ENCODE measurements at places on chromosomes 12 and 14.

DNA sequence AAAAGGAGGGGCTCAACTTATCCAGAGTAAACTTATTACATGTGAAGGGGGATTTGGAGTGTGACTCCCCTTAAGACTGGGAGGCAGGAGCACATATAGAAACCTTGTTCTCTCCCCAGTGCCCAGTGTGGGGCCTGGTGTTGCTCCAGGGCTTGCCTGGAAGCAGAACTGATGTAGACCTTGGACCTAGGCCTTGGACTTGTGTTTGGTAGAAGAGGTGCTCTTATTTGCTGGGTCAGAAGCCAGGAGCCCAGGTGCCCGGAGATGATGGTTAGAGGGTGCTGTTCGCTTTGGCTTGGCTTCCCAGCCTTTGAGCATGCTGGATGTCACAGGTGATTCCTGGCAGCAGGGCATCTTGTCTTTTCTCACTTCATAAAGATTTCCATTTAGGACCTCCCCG, 110.4 kb downstream of the SMOC1 start:
- DNase-seq = no peak

- no peak for DNase-seq
Observed at GRCh38 chr14:69490219-69490918, 5.8 kb downstream of the PLEKHD1 start.

DNA sequence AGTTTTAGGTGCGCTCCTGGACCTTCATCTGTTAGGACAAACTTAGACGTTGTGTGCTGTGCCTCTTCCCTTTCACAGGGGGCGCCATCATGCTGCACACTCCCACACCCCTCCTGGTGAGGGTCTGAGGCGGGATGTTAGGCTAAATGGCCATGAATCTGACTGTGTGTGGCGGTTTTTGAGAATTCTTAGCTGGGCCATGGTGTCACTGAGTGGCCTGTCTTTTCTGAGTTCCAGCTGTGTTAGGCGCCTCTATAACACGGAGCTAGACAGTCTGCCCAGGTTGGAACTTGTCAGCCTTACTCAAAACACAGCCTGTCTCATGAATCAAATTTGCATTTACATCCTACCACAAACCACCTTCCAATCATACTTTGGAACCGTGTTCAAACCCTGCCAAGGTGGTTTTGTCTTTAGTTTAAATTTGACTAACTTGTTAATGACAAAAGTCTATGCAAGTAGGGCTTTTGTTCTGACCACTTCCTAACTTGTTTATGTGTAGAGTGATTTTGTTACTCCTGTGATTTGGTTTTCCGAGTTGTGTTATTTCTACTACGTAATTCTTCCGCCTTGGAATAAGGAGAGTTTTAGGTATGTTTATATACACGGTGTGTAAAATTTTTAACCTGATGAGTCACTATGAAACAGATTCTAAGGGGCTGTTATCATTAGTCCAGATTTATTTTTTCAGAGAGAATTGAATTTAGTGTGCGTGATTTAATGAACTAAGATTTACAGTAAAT, 19.6 kb downstream of the ACVR1B start:
- peak; percentile 5 for DNase-seq

- DNase-seq = no peak
Observed at GRCh38 chr12:106999446-106999845, 12.5 kb upstream of the MTERF2 start.

GRCh38 chr12:75437564-75437963, 43.0 kb upstream of the GLIPR1 start:
- DNase-seq = no peak

- no peak for DNase-seq
Observed at GRCh38 chr14:104929268-104930230, 4.9 kb downstream of the PLD4 start.

DNA sequence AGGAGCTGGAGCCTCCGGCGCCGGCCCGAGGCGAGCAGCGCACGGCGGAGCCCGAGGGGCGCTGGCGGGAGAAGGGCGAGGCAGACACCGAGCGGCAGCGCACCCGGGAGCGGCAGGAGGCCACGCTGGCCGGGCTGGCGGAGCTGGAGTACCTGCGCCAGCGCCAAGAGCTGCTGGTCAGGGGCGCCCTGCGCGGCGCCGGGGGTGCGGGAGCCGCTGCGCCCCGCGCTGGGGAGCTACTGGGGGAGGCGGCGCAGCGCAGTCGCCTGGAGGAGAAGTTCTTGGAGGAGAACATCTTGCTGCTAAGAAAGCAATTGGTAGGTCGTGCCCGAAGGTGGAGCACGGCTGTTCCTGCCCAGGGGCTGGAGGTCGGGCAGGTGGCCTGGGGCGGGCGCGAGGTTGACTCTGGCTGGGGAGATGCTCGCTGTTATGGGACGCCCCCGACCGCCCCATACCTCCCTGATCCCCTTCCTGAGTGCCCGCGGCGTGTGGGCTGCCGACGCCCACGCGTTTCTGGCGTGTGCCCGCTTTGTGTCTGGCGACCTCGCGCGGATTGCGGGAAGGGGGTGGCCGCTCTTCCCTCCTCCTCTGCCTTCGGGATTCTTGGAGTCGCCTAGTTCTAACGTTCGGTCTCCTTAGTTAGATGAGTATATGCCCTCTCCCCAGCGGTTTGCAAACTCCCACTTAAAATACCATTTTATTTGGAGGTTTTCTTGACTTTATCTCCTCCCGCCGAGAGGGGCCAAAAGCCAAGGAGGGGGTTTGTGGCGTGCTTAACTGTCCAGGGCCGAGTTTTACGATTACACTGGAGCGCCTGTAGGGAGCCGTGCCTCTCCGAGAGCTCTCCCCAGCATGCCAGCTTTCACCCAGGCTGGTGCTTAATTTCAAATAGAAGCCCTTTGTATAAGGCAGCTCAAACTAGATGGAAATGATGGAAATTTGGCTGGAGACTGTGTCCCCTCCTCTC, 752 bp downstream of the DACT1 start:
- DNase-seq = peak; percentile 85

- DNase-seq = no peak
Observed at GRCh38 chr14:68104518-68104917, 284.9 kb downstream of the RAD51B start.

DNA sequence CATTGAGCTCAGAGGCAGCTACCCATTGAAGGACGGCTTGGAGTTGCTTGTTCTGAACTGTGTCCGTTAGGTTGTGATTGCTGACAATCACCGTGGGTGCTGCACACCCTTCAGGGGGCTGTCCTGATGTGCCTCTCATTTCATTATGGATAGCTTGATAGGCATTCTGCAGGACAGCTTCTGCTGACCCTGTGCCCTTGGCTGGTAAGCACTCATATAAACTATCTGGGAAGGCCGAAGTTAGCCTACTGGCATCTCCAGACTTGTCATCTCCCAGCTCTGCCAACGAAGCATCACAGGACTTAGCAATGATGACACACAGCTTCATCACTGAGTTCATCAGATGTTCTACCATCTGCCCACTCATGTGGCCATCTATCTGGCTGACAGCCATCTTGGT, 22.3 kb downstream of the AKAP3 start:
- DNase-seq = no peak

DNA sequence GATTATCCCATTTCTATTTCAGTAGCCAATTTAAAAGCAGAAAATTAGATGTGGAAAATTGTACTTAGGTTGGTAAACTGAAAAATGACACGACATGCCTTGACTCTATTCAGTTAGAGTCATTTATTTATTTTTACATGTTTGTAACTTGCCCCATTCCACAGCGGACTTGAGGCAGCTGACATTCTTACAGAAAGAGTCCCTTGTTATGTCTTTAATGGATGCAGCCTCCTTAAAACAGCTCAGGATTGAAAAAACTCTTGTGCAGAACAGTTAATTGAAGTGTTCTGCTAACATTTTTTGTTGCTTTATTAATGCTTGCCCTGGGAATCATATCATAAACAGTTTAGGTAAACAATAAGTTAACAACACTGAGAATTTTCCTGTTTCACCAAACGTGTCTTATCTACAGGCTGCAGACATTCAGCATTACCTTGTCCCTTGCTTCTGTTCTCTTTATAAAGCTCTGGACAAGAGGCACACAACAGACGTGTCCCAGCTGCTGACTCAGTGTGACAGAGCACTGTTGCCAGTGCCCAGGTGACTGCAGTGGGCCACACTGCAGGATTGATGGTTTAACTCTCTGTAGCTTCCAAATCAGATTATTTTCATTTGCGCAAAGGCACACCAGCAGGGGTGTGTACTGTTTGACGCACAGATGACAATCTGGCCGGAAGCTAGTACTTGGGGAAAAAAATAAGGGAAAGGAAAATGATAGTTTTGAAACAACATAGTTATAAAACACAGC, 101.6 kb downstream of the PELI2 start:
- DNase-seq = peak; percentile 33

- no peak for DNase-seq
Observed at GRCh38 chr14:61329478-61330051, 8.2 kb downstream of the PRKCH start.

DNA sequence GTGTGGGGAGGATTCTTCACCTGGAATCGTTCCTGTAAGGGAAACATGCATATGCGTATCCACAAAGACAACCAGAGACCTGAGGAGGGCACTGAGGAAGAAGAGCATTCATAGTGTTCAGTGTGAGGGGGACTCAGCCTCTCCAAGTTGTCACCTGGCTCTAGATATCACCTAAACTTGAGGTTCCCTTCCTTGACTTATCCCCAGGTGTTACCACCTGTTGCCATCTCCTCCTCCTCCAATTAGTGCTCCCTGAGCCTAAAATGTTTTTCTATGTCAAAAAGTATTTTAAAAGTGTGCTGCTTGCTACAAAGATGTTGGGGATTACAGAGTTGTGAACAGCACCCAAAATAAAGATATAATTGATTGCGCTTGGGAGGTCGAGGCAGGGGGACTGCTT, 41.0 kb downstream of the FMNL3 start:
- no peak for DNase-seq

GRCh38 chr12:120048263-120048662, 59.2 kb downstream of the BICDL1 start:
- no peak for DNase-seq

DNA sequence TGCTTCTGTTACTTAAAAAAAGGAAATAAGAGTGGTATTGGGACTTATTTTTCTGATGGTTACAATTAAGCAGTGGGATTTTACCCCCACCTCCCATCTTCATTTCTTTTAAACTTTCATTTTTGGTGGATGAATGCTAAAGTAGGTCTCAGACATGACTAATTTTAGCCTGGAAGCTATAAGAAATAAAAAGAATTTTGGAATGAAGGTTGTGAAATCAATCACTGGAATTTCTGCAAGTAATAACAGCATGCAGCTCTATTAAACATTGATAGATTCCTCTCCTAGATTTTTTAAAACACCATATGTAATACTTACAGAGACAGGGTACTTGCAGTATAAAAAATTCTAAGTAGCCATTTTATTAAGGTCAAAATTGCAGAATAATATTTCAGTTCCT, 164.2 kb upstream of the CLEC14A start:
- no peak for DNase-seq

DNA sequence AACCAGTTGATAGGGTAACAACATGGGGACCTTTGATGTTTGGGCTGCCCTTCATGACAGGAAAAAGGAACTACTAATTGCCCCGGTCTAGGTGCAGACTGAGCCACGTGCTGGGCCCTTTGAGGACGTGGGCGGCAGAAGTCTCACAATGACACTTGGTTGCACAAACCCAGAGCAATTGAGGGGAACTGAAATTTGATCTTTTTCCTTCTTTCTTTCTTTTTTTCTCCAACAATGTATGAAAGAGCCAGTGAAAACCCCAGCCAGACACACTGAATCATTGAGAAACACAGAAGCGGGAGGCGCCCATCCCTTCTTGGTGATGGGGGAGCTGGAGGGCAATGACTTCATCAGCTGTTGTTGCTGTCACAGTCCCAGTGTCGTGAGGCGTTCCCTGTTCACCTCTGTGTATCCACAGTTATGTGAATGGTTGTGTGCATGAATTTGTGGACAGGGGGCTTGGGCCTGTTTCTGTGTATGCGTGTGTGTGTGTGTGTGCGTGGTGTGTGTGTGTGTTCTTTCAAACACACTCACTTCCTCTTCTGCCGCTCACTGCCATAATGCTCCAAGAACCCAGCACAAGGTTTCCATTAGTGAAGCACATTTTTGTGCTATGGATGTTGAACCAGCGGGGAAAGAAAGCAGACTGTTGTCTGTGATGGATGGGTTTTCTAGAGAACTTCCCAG, 137.5 kb upstream of the CCND2 start:
- peak; percentile 56 for DNase-seq

- no peak for DNase-seq
Observed at GRCh38 chr14:36502558-36503508, 17.2 kb downstream of the NKX2-1 start.

GRCh38 chr12:26317942-26318575, 122.7 kb downstream of the SSPN start:
- no peak for DNase-seq

DNA sequence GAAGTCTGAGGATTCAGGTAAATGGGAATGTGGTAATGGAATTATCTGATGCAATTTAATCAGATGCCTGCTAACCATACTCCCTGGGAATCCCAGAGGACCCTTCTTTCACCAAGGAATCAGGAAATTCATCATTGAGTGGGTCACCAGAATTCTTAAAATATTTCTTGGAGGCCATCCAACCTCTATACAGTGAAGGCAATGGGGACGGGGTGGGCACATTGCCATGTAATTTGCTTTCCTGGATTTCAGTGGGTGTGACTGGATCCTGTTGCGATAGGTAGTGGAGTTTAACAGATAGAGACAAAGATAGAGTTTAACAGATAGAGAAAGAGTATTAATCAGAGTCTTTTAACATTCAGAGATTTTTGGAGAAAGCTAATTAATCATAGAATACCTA, 394.4 kb downstream of the DAD1 start:
- DNase-seq = peak; percentile 28

- DNase-seq = peak; percentile 60
Observed at GRCh38 chr14:49497725-49498348, 88.3 kb downstream of the RPS29 start.

GRCh38 chr12:127620735-127621355, 646.1 kb upstream of the TMEM132C start:
- DNase-seq = no peak

GRCh38 chr14:74080820-74081460, 3.3 kb downstream of the ALDH6A1 start:
- no peak for DNase-seq

- DNase-seq = peak; percentile 42
Observed at GRCh38 chr12:49296034-49296835, 1.3 kb downstream of the PRPH start.

DNA sequence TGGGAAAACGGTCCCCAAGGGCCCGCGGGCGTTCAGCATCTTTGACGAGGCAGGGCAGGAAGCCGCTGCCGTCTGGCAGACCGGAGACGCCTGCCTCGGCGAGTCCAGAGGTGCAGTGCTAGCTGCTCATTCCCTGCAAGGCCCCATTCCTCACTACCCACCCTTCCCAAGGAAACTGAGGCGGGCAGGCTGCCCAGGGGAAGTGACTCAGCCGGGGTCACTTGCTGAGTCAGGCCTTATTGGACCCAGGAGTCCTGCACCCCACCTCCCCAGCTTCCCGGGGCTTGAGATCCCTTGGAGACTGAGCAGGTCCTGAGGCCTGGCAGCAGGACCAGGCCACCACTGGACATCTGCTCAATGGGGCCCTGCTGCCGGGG, 3.7 kb downstream of the SH2B3 start:
- no peak for DNase-seq

GRCh38 chr14:104664107-104664506, 25.3 kb upstream of the INF2 start:
- no peak for DNase-seq

GRCh38 chr12:59173695-59174094, 253.4 kb upstream of the LRIG3 start:
- DNase-seq = no peak

- DNase-seq = no peak
Observed at GRCh38 chr14:94458096-94458495, 5.5 kb upstream of the SERPINA11 start.

- DNase-seq = peak; percentile 74
Observed at GRCh38 chr14:96204151-96205058, at the start of gene BDKRB2. Gene BDKRB2 (plus strand): TSS chr14:96204839. CDS start chr14:96237108, 32,269 bp downstream.
